ENCODE measurements at places on chromosomes 2 and 18. TPM values are rescaled to one million over a fixed set of nuclear protein-coding genes. Genes with fewer than 3 reads are reported as not detected.

GRCh38 chr2:169395821-169396374 is 33.6 kb upstream of the LRP2 start:
- H3K36me3 ChIP-seq = no peaks in the 10 kb centered on the region
- H3K4me3 ChIP-seq = no peak overlapping the region
- H3K27me3 ChIP-seq = no peaks in the 10 kb centered on the region
- H3K27ac ChIP-seq = no peak overlapping the region
- H3K4me1 ChIP-seq = no peaks in the 10 kb centered on the region

DNA sequence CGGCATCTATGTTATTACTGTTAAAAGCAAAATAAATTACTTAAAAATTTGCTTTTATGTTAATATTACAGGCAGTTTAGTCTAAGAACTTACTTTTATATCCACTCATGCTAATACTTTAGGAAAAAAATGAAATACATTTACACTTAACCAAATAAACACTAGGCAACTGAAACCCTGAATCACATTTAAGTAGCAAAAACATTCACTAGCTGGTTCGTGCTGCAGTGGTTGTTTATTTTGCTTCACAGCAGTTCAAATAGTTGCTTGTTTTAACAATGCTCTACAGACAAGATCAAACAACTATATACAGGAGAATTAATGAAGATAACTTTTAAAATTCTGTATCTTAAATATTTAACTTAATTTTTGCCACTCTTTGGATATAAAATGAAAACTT is 60.8 kb downstream of the ABCG8 start:
- H3K27ac ChIP-seq = no peak overlapping the region
- H3K36me3 ChIP-seq = peaks cover 48% of the 10 kb centered on the region
- no peak for DNase-seq
- H3K4me3 ChIP-seq = no peak overlapping the region
- H3K4me1 ChIP-seq = no peaks in the 10 kb centered on the region

DNA sequence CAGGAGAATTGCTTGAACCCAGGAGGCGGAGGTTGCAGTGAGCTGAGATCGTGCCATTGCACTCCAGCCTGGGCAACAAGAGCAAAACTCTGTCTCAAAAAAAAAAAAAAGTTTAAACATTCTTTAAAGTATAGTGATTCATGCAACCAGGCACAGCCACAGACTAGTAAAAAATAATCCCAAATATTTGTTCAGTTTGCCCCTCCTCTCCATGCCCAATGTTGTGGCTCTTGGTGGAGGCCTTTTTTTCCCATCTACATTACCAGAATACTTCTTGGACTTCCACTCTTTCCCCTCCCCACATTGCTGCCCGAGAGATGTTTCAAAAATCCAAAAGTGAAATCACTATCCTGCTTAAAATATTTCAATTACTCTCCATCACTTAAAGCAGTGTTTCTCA is 5.1 kb upstream of the MALT1 start:
- no peak for DNase-seq
- H3K36me3 ChIP-seq = no peaks in the 10 kb centered on the region
- no peaks in the 10 kb centered on the region for H3K27me3 ChIP-seq
- peaks cover 7% of the 10 kb centered on the region for H3K4me1 ChIP-seq
- no peak overlapping the region for H3K27ac ChIP-seq
- H3K4me3 ChIP-seq = no peak overlapping the region

GRCh38 chr18:3481696-3482210 is 31.8 kb downstream of the TGIF1 start:
- no peaks in the 10 kb centered on the region for H3K4me1 ChIP-seq
- no peak overlapping the region for H3K4me3 ChIP-seq
- H3K27me3 ChIP-seq = no peaks in the 10 kb centered on the region

DNA sequence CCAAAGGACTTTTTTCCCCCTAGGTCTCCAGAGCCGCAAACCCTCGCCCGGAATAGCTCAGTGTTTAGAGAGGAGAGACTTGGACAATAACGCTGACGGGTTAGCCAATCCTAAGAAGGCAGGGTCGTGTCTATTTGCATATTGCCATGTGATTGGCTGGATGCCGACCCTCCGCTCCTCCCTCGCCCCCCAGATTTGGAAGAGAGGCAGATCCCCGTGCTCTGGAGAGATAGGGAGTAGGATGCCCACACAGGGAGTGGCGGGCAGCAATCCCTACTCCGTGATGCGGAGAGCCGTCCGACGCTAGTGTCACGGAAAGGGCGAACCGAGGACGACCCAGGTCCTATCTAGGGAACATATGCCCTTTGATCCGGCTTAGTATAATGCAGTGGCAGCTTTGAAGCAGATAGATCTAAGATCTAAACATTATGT is 1.4 kb downstream of the WNT6 start:
- DNase-seq = peak; percentile 20
- no peak overlapping the region for H3K27ac ChIP-seq
- peaks cover 44% of the 10 kb centered on the region for H3K27me3 ChIP-seq
- no peaks in the 10 kb centered on the region for H3K36me3 ChIP-seq
- peaks cover 9% of the 10 kb centered on the region for H3K4me1 ChIP-seq

- H3K27me3 ChIP-seq = peaks cover 19% of the 10 kb centered on the region
- H3K4me1 ChIP-seq = no peaks in the 10 kb centered on the region
- no peak overlapping the region for H3K4me3 ChIP-seq
- no peaks in the 10 kb centered on the region for H3K36me3 ChIP-seq
- H3K27ac ChIP-seq = no peak overlapping the region
These were observed 1.2 kb downstream of the CBLN2 start for GRCh38 chr18:72542984-72543356.

Gene ASPRV1
- 0.42 TPM for total RNA-seq

Gene CYS1
- total RNA-seq = not detected

Gene HNRNPA3
- 24.5 TPM for total RNA-seq

Gene DPP4
- 2.5 TPM for total RNA-seq

Gene HMSD
- total RNA-seq = not detected

All from gastrocnemius medialis (tissue), 4 donors.